ENCODE measurements at places on chromosomes 12 and 14.

GRCh38 chr12:71582925-71583324, 80.7 kb downstream of the ZFC3H1 start:
- DNase-seq = no peak

- no peak for DNase-seq
Measured at GRCh38 chr14:56570295-56570694, 9.3 kb upstream of the TMEM260 start.

- no peak for DNase-seq
Measured at GRCh38 chr12:22687361-22688076, 62.5 kb downstream of the ETNK1 start.

- no peak for DNase-seq
Measured at GRCh38 chr14:38184132-38184531, 23.6 kb upstream of the SSTR1 start.

DNA sequence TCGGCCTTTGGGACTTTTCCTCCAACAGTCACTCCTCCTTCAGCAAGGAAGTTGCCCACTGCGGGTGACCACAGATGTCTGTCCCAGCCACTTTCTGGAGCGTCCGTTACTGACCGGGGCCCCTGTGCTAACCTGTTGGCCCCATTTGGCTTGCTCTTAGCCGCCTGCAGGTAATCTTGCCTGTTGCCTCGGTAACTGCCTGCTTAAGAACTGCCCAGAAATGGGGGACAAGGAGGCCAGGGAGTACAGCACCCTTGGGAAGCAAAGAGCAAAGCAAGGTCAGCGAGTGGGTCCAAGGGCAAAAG, 338.8 kb upstream of the SFSWAP start:
- DNase-seq = no peak

DNA sequence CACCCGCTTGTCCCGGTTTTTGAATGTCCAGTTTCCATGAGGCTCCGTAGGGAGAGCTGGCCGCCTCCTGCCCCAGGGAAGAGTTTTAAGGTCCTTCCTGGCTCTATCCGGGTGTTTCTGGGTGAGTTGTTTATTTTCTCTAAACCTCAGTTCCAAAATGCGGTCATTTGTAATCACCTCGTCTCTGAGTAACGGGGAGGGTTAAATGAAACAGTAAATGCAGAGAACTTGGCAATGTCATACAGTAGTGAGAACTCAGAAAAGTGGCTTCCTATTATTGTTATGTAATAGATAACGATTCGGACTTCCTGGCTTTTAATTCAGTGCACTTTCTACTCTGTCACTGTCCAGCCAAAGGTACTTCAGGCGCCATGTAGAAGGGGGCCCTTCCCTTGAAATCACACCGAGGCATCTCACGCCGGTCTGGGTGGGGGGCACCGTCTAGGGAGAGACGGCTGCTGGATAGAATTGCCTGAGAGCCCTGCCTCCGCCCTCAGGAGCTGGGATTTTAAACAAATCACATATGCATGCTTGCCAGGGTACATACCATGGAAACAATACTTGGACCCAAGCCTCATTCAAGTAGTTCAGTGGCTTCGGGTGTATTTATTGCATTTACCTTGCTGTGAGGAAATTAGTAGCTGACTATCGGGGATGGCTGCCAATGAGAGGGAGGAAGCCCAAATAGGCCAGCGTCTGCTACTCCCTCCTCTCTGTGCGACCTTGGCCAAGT, 26.4 kb downstream of the NOS1 start:
- no peak for DNase-seq

All from hematopoietic multipotent progenitor cell (in vitro differentiated cells).